ENCODE measurements at places on chromosomes 11 and 22.

- no peak for DNase-seq
Observed at GRCh38 chr11:31676280-31676982, 134.7 kb downstream of the PAX6 start.

DNA sequence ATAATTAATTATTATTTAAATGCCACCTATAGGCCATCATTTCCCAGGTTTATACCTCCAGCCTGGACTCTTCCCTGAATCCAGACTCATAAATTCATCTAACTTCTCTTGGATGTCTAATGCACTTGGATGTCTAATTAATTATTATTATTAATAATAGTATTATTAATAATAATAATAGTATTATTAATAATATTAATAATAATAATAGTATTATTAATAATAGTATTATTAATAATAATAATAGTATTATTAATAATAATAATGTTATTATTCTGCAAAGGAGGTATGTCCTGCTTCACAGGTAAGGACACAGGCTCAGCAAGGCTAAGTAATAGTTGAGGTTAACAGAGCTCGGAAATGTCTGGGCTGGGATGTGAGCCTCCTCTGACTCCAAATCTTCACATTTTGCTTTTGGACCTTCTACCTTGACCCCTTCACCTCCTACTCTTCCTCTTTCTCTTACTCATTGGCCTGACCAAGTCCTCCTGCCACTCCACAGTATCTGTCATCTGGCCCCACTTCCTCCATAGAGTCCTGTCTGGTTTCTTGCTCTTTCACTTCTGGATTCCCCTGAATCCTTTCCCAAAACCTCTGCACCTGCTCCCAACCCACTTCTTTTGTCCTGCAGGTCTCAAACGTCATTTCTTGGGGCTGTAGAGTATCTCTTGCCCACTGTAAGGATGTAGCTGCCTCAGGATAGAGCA is 8.0 kb downstream of the RIBC2 start:
- DNase-seq, result no peak

GRCh38 chr11:62352355-62353336 is 15.4 kb downstream of the ASRGL1 start:
- DNase-seq, result no peak

GRCh38 chr11:86444981-86445380 is 70.3 kb downstream of the CCDC81 start:
- no peak for DNase-seq

DNA sequence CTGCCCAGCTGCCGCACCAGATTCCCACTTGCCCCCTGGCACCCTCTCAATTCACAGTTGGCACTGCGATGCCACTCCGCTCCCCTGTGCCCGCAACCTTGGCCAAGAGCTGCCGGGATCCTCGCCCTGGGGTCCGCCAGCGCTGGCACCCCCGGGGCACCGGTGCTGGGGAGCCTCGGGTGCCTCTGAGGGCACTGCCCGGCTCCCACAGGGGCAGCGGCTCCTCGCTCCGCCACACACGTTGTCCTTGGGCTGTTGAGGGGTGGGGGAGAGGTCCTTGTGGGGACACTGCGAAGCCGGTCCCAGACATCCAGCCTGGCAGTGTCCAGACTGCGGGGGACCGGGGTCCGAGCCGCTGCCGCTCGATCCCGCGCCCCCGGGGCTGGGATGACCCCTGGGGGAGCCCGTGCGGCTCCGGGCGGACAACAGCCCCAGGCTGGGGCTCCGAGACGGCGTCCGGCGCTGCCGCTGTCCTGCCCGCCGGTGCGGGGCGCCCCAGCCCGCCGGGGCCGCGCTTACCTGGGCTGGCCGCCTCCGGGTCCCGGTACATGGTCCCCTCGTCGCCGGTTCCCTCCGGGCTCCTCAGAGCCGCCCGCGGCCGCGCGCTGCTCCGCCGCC is 496 bp downstream of the SYT7 start:
- no peak for DNase-seq

DNA sequence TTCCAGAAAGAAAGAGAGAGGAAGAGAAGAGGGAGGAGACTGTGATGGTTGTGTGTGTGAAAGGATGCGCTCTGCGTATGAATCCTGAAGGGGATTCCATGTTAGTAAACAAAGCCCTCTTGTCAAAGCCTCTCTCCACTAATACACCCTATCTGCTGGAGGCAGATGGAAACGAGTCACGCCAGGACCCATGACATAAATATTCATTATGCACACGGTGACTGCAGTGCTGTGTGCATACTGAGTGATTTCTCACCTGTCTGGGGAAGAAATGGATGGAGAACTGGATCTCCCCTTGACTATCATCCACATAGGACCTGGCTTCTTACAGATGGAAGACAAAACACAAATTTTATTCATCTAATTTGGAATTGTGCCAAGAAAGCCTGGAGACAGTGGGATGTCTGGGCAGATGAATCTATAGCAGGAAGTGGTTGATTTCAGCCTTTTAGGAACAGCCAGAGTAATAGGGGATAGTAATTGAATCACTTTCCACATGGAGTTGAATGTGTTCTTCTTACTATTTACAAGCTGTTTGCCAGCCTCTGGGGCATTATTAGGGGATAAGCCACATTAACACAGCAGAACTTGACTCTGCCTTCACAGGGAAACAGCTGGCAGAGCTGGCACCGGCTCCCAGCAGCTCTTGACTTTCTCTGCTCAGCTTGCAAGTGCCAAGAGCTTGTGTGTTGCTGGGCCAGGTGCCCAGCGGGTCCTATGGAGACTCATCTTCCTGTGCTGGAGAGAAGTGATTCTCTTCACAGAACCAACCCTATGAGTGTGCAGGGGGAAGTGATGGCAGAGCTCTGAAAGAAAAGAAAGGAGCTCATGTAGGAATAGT is 9.0 kb downstream of the MTNR1B start:
- DNase-seq, result no peak

Measured in GM12891 (cell line).